ENCODE measurements at places on chromosomes 13 and 19.
A peak's percentile ranks its signal among the peaks of the same experiment; 100 is the strongest.

- DNase-seq: no peak
Observed at GRCh38 chr19:48935864-48936263, 2.4 kb downstream of the DHDH start.

GRCh38 chr13:40206241-40207000 lies 460.0 kb downstream of the FOXO1 start:
- DNase-seq: no peak

GRCh38 chr13:97631158-97631557 lies 197.2 kb downstream of the RAP2A start:
- no peak for DNase-seq

- DNase-seq: no peak
Observed at GRCh38 chr19:51242881-51243630, 7.8 kb upstream of the SIGLECL1 start.

GRCh38 chr13:33227927-33228647 lies 57.5 kb downstream of the STARD13 start:
- no peak for DNase-seq

DNA sequence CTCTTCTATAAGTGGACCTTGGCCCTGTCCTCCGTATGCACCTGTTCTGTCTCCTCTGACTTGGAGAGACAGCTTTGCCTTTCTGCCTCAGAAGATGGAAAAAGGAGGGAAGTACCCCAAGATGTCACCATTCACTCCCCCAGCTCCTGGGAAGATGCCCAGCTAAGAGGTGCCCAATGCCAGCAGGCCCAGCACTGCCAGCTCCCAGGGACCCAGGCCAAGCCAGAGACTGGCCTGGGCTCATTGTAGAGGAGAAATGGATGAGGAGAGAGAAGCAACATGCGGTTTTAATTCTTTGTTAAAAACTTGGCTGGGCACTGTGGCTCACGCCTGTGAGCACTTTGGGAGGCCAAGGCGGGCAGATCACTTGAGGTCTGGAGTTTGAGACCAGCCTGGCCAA lies 111.5 kb upstream of the ZNF507 start:
- DNase-seq: no peak

DNA sequence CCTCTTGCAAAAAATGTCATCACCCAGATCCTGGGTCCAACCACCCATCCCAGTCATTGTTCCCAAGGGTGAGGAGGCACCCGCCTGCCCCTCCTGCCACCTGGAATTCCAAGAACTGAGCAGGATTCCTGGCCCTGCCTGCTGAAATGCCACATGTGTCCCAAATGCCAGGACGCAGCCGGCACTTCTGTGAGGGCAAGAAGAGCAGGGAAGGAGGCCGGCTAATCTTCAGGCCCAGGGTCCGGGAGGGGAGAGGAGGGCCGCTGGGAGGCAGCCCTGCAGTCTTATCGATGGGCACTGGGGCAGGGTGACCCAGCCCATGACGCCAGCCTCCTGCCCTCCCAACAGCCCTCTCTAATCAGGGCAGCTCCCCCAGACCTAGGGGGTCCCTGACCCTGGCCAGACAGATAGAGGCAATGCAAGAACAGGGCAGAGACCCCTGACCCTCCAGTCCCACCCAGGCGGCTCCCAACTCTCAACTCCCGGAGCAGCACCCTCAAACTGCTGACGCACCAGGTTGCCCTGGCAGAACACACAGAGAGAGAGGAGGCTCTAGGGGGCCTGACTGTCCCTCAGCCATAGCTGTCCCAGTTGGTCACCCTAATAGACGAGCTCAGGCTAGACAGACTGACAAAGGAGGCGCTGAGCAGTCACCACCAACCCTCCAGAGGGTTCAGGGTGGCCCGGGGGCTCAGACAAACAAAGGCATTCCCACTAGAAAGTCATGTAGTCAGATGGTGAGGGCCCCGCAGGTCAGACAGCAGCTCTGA lies 1.5 kb downstream of the MFSD12 start:
- no peak for DNase-seq

DNA sequence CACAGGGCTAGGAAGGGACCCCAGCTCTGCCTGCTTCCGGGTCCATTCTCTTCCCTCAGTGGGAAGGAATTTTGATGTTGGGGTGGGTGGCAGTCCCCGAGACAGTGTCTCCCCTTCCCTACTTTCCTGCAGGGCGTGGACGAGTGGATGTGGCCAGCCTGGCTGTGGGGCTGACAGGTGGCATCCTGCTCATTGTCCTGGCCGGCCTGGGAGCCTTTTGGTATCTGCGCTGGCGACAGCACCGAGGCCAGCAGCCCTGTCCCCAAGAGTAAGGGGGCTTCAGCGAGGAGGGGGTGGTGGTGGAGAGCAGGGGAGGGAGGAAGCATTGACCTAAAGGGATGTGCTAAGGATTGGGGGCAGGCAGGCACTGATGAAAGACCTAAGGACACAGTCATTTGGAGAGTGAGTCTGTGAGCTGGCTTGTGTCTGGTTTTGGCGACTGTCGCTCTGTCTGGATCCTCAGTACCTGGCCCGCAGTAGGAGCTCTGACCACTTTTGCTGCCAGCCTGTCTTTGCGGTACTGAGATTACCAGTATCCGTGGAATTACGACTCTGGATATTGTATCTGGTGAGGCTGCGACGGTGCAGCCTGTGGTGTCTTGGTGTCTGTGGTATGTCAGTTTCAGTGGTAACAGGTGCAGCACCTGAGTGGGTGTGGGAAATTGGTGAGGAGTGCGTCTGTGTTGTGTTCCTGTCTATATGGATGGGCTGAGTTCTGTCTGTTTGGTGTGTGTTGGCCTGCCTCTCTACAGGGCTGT lies 2.4 kb upstream of the PRR12 start:
- DNase-seq: no peak

DNA sequence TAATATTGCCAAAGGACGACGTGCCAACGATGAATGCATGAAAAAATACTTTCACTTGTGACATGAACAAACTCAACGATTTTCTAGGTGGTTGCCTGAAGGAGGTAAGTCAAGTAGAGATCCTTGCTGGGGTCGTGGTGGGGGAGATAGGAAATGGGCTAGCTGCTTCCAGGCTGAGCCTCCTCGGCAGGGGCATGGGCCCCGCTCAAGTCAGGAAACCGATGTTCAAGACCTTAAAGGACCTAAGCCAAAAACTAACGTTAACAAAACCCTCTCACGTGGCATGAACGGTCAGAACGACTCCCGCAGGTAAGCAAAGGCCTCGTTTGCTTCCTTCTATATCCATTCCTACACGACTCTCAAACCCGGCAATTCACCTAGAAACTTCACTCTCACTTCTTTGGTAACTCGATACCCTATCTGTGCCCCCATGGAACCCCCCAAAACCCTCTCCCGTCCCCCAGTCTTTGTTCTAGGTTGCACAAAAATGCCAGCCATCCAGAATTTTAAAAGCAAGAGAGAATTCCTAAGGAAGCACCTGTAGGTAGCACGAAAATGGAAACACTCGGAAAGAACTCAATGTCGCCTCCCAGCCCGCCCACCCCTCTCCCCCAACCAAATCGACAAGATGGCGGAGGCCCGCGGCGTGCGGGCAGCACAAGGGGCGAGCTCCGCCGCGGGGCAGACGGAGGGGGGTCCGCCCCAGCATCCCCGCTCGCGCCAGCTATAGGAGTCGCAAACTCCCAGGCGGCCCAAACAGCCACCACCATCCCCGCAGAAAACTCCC lies 13.6 kb downstream of the ACP4 start:
- DNase-seq: no peak

DNA sequence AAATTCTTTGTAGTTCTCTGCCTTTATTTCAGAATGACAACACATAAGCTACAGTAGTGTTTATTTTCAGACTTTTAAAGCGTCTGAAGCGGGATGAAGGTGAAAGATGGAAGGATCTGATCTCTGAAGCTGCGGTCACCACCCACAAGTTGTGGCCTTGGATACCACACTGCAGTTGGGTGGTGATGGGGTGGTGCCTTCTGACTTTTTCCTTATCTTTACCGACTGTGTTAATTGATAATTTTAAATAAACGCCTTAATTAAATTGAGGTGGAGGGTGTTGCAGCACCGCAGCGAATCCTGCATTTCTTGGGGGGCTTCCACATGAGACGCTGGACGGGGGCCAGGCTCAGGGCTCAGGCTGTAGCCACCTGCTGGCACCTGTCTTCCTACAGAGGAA lies 1.3 kb downstream of the TFDP1 start:
- no peak for DNase-seq

DNA sequence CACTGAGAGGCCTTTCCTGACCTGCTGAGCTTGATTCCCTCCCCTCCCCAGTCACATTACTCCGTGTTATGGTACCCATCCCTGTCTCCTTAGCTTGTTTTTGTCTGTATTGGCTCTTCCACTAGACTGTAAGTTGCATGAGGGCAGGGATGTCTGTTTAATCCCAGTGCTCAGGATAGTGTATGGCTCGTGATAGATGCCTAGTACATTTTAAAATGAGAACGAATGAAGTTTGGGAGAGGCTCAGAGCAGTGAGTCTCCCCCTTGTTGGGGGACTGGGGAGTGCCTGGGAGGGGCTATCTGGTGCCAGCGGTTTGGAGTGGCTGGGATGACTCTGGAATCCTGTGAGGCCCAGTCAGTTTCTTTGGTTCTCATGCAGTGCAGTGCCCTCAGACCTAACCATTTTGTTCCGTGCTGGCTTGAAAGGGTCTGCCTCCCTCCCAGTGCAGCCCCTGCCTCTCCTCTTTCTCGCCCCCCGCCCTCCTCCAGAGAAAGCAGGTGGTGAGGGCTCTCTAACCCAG lies 35.5 kb downstream of the ACTN4 start:
- peak; percentile 74 for DNase-seq

- no peak for DNase-seq
Observed at GRCh38 chr19:18868380-18869022, 27.5 kb downstream of the CERS1 start.

DNA sequence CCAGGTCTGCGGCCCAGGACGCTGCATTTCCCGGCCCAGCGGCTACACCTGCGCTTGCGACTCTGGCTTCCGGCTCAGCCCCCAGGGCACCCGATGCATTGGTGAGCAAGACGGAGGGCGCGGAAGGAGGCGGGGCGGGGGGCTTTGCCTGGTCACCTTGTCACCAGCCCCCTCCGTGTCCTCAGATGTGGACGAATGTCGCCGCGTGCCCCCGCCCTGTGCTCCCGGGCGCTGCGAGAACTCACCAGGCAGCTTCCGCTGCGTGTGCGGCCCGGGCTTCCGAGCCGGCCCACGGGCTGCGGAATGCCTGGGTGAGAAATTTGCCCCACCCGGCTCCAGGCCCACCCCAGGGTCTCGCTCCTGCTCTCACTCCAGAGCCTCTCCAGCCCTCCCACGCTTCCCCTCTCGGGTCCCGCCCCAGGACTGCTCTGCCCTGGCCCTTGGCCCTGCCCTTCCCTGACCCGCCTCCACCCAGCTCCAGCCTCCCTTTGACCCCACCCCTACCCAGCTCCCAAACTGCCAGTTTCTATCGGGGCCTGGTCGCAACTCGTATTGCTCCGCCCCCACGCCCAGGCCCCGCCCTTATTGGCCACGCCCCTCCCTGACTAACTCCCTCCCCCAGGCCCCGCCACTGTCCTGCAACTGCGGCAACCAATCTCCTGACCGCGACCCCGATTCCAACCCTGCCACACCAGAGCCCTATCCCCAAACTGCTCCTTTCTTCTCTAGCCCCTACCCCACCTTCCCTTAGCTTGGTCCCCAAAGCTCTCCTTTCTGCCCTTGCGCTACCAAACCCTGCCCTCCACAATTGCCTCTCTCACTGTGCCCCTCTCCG lies 8.6 kb downstream of the LTBP4 start:
- DNase-seq: peak; percentile 78

- no peak for DNase-seq
Observed at GRCh38 chr13:49622174-49622946, 5.9 kb upstream of the ARL11 start.

DNA sequence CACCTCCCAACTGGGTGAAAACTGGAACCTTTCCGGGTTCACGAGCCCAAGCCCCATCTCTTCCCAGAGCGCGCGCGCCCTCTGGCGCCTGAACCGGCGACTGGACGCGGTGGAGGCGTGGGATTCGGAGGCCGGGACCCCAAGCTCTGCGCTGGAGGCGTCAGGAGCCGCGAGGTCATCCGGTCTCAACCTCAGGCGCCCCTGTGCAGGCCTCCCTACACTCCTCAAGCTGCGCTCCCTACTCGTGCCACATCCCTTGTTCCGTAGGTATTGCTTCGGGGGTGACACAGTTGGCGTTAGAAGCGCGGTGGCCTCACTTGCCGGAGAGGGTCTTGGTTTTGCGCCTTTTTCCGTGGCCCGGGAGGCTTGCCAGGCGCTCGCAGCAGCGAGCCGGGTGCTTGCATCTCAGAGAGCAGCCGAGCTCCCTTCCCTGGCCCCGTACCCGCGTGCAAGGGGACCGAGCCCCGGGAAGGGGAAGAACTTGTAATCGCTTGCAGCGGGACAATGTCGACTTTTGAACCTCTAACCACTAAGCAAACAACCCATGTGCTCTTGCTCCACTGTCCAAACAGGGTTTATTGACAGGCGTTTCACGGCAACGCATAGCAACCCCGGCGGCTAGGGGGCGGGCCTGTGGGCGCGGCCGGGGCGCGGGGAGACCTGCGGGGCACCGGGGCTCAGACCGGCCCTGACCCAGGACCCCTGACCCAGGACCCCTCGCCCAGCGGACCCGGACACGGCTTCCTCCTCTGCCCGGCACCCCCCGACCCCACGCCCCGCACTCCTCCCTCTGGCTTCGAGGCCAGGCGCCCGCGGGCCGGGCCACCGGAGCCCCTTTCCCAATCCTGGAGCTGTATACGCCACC lies 8.5 kb downstream of the CDX2 start:
- peak; percentile 4 for DNase-seq

DNA sequence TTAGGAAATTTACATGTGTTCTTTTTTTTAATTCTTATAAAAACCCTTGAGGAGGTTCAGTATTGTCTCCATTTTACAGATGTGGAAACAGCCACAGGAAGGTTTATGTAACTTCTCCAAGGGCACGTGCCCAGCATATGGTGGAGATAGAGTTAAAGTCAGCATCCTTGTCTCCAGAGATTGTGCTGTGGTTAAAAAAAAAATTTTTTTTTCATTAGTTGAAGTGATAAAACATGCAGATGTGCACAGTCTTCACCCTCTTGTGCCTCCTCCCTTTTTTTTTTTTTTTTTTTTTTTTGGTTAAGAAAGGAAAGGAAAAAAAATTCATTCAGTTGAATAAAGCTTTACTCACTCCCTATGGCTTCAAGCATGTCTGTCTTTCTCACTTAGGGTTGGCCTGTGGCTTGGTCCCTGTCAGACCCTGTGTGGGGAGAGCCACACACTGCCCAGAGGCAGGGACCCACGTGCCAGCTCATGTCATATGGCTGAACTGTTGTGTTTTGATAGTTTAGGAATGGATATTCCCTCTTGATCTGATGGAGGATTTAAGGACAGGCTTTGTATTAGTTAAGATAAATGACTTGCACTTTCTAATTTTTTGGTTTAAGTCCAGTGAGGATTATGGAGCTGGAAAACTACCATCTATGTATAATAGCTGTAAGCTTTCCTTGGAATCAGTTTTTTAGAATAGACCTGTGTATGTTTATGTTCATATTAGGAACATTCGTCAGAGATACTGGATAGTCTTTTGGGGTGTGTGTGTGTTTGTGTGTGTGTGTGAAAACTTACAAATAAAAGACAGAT lies 19.3 kb downstream of the RNASEH2B start:
- no peak for DNase-seq
